ENCODE measurements at places on chromosomes 7 and 10.

DNA sequence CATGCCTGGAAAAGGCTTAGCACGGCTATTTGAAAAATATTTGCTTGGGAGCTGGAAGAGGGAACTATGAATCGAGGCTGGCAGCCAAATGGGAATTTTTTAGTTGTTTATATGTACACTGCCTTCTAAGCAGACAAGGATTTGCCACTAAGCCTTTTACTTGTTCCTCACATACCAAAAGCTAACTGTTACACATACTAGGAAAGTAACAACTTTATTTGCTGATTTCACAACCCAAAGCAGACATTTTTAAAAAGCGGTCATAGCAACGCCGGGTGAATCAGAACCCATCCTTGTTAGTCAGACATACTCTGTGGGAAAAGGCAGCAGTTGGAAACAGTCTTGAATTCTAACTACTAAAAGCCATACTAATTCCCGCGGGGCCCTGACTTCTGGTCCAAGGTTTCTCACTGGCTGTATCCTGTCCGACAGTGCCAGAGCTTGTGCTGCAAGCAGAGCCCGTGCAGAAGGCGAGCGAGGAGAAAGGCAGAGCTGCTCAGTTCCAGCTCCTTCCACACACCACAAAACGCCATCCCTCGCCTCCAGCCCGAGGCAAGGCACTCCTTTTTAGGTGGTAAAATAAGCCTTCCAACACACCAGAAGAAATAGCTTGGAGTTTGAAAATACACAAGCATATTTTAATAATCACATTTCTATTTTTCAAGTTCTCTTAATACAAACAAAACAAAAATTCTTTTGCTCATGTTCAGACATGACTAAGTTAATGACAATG, 89.2 kb downstream of the RNF216 start:
- no peak for DNase-seq

DNA sequence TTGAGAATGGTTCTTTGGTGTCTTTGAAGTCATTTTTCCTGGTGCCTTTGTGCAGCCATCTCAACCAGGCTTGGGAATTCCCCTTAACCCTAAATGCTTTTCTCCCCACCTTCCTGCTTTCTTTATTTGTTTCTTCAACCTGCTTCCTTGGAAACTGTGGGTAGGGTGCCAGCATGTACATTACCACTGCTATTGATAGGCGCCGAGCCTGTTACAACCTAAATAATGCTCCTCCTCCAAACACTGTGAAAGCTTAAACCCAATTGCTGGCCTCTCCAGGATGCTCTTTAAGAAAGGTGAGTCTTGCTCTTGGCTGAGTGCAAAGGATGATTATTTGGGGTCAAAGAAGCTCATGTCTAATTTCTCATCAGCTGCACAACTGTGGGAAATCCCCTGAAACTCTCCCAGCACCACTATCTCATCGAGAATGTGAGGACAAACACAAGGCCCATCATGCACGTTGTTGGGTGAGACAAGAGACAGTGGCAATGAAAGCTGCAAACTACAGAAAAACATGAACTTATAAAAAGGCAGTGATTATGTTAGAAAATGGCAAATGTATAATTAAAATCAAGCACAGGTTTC, 285.5 kb upstream of the IGFBP3 start:
- DNase-seq = no peak

GRCh38 chr10:33402220-33403073, 68.0 kb upstream of the NRP1 start:
- no peak for DNase-seq

GRCh38 chr7:23211589-23211988, 29.7 kb downstream of the NUP42 start:
- DNase-seq = no peak

DNA sequence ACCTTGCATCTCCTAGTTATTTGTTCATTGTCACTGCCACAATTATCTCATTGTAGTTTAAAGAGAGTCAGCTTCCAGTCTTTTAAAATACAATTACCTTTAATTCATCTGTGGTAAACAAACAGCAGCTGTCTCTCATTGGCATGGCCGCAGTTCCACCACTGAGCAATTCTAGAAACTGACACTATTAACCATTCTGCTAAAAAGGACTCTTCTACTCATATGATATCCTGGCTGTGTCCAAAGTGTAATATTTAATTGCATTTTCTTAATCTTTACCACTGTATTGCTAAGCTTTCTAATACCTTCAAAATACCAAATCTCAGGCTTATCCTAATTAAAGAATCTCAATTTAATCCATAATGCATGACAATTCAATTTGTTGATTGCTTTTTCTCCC, 639.0 kb downstream of the AUTS2 start:
- no peak for DNase-seq

DNA sequence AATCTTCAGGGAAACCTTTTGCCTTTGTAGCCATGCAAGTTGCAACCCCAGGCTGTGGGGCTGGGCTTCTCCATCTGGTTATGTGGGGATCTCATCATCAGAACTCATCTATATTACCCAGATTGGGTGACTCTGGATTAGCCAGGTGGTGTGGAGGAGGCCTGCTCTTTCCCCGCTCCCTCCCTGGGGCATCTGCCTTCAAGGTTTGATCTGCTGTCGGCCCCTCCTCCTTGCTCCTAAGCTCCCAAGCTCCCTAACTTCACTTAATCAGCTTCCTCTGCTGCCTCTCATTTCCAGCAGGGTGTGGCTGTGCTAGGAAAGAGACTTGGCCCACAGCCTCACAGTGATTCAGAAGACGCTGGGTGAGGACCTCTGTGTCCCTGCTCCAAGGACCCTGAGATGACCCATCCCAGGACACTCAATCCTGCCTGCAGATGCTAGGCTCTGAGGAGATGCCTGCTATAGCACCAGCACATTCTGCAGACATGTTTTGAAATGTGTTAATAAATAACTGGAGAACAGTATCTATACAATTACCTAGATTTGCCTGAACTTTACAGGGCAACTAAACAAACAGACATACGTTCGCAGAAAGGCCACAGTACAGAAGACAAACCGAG, 392.1 kb upstream of the PODXL start:
- no peak for DNase-seq

- no peak for DNase-seq
Measured at GRCh38 chr7:20474249-20474648, 141.2 kb upstream of the ABCB5 start.

GRCh38 chr7:157547611-157548010, 210.8 kb downstream of the DNAJB6 start:
- no peak for DNase-seq

DNA sequence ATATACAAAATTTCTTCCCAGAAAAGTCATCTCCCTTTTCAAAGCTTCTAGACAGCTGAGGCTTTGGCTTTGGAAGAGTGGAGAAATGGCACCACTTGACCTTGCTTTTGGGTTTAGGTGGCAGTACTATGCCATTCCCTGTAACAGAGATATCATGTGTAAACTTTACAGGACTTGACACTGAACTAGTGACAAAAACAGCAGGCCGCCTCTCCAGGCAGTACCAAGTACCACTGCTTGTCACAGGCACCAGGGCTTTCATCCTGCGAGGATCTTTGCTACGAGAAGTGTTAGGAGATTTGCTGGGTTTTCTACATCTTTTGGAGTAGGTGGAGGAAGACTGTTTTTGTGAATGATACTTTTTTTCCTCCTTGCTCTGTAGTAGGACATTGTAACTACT, 32.6 kb upstream of the ANLN start:
- no peak for DNase-seq

DNA sequence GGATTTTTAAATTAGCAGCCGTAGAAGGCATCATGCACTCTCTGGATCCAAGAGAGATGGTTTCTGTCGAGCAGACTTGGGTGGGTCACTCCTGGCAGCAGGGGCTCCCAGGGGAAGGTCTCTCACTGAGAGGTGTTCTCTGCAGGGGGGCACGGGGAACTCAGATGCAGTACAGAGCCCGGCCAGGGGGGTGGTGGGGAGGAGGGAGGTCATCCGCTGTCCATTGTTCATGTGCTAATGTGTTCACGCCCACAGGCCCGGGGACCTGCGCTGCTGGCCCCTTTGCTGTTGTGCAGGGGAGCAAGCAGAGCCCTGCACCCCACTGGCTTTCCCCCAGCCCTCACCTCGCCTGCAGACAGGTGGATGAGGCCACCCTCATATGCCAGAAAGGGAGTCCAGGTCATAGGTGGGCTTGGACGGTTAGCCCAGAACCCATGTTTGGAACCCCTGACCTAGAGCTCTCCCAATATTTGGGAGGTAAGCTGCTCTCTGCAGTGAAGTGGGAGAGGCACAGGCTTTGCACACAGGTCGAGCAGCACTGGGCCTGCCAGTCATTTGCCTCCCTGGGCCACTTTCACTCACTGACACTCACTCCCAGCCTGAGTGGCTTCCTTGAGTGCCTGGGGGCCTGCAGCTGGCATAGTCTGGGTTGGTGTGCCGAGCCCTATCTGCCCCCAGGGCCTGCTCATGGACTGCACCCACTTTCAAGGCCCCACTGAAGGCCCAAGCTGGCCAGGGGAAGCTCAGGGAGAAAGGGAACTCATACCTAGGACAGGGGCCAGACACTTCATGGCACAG, 12.6 kb upstream of the TBRG4 start:
- no peak for DNase-seq

DNA sequence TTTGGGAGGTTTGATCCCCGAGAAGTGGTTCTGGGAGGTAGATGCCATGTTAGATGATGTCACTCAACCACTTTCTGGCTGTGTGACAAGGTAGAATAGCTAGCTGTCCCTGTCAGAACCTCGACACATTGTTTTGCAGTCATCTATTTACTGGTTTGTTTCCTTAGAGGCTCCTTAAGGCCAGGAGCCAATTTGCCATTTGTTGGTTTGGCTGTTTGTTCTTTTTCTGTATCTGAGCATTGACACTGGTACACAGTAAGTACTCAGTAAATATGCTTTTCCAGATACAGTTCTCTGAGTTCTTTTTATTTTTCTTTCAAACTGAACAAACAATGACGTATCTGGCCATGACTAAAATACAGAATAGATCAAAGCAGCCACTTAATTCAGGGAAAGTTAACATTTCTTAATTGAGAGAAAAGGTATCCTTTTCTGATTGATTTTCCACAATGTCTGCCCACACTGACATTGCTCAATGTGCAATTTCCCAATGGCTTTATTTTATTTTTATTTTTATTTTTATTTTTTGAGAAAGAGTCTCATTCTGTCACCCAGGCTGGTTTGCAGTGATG, 121.6 kb downstream of the SPAG6 start:
- DNase-seq = no peak

GRCh38 chr7:66204822-66205740, at the start of gene TPST1:
TPST1 (plus strand) TSS chr7:66205334; CDS start chr7:66240426, 35,092 bp downstream.
- DNase-seq = peak; percentile 50

GRCh38 chr7:107596881-107597581, 17.0 kb downstream of the BCAP29 start:
- no peak for DNase-seq

GRCh38 chr10:11475831-11476434, 135.5 kb downstream of the USP6NL start:
- DNase-seq = no peak

DNA sequence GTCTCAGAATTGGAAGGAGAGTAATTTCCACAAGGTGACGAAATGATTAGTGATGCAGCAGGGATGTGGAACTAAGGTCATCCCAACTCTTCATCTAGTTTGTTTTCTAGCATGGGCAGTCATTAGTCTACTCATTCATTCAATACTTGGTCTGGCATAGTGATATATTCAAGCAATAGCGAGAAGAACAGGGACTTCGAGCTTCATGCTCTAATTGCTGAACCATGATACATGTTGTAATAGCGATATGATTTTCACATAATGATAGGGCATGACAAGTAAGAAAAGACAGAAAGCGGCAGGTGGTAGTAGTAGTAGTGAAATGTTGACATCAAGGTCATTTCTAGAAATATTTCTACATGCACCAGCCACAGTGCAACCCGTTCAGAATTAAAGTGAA, 652.1 kb downstream of the PHTF2 start:
- DNase-seq = no peak

- no peak for DNase-seq
Measured at GRCh38 chr7:124635416-124635815, 130.2 kb downstream of the GPR37 start.

GRCh38 chr10:101920546-101920945, 76.9 kb upstream of the KCNIP2 start:
- no peak for DNase-seq

- DNase-seq = no peak
Measured at GRCh38 chr7:4069268-4070095, 612.6 kb upstream of the FOXK1 start.

DNA sequence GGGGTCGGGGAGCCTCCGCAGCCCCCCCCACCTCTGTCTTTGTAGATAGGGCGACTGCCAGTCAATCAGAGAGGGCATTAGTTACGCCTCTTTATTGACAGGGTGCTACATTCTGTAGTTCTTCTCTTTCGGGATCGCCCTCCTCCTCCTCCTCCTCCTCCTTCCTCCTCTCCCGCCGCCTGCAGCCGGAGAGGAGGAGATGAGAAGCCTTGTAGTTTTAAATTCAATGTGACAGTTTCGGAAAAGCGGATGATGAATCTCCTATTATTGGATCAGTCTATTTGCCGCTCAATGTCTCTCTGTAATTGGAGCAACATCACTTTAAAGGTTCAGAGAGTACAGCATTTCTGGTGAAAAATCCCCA, 587 bp upstream of the UNCX start:
- no peak for DNase-seq

DNA sequence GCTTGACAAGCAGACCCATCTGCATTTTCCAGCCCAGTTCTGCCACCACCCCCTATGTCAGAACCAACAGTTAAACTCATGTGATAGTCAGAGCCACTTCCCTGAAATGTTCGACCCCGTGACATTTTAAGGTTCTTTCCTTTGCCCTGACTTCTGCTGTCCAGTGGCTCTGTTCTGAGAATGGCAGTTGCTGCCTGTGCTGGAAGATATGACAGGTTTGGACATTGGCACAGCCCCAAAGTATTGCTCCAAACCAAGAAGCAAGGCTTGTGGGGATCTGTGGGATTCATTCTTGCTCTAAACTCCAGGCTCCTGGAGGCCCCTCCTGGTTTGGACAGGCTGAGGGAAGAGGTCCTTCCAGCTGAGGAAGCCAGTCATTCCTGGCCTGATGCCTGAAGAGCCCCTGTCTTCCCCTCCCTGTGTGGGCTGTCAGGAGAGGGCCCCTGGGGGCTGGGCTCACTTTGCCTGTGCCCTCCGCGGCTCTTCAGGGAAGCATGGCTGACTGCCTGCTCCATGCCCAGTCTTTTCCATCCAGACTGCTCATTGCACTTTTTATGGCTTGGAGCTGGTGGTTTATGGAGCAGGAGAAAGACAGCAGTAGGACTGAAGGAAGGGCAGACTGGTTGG, 138.0 kb downstream of the CDH23 start:
- DNase-seq = no peak

GRCh38 chr10:31977440-31978155, 49.0 kb upstream of the ARHGAP12 start:
- peak; percentile 97 for DNase-seq

- DNase-seq = peak; percentile 60
Measured at GRCh38 chr7:104272767-104273384, 55.5 kb upstream of the LHFPL3 start.

DNA sequence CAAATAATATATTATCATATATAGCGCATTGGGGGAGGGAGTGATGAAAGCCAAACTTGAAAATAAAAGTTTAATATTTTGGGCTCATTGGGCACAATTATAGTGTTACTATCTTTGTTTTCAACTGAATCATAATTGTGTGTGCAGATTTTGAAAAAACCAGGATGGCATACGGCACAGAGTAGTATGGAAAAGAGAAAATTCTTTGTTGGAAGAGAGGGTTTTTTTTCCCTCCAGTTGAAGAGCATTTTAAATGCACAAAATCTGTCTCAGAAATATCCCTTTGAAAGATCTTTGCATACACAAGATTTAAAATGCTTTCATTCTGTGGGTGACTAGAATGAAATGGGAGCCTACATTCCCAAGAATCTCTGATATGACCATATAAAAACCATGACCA, 269.6 kb downstream of the EXOC4 start:
- DNase-seq = no peak

All from Kasumi-1 (cell line).